Cardiac muscle cell (in vitro differentiated cells and primary cell): ENCODE measurements at places on chromosomes 11 and 22. TPM values are rescaled to one million over a fixed set of nuclear protein-coding genes. Genes with fewer than 3 reads are reported as not detected.

GRCh38 chr11:8959546-8960166 lies 4.6 kb downstream of the TMEM9B start:
- peak; percentile 91 for DNase-seq
- no peaks in the 10 kb centered on the region for H3K27me3 ChIP-seq
- peaks cover 4% of the 10 kb centered on the region for H3K36me3 ChIP-seq
- H3K4me3 ChIP-seq = no peak overlapping the region

DNA sequence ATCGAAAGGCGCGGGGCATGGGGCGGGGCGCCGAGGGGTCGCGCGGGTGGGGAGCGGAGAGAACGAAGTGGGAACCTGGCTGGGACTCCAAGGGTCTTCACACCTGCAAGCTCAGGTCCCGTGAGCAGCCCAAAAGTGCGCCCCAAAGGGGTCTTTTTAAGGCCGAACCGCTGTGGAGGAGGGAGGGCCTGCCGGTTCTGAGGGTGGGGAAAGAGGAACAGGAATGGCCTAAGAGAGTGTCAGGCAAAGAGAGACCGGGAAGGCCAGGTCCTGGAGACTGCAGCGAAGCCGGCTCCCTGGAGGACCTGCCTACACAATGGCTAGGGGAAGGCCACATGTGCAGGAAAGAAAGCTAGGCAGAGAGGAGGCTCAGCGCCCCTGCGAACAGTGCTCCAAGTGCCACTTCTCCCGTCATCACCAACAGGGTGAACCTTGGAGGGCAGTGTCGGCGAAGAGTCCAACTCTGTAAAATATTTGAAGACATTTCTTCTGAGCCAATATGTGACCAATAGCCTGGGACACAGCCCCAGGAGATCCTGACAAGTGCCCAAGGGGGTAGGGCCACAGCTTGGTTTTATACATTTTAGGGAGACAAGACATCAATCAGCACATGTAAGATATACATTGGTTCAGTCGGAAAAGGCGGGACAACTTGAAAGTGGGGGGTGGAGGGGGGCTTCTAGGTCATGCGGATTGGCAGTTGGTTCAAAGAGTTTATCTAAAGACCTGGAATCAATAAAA lies 710 bp upstream of the DGCR2 start:
- H3K27me3 ChIP-seq = no peaks in the 10 kb centered on the region
- peaks cover 7% of the 10 kb centered on the region for H3K4me1 ChIP-seq
- peak; percentile 36 for DNase-seq
- no peaks in the 10 kb centered on the region for H3K36me3 ChIP-seq

DNA sequence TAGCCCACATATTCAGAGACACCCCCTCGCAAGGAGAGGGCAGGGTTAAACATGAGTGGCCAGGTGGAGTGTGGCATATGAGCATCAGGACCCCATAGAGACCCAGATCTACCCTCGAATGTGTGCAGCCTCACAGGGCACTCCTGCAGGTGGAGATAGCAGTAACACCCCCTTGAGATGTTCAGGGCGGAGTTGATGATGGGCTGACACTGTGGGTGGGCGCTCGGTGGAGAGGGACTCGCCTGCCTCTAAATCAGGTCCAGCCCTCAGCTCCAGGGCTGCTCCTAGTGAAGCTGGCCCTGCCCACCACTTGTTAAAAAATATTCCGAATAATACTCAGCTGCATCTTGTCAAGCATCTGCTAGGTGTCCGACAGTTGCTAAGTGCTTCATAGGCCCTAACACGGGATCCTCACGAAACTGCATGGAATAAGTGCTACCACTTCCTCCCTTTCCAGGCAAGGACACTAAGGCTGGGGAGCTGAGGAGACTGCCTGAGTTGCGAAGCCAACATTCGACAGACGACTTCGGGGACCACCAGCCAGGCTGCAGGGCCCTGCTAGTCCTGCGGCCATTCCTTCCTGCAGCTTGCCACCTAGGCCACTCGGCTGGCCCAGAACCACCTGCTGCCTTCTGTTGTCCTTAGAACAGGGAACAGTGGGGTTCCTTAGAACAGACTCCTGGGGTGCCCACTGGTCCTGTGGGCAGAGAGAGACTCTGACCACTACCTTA lies 74.0 kb upstream of the WNT11 start:
- H3K36me3 ChIP-seq = no peaks in the 10 kb centered on the region
- no peak for DNase-seq
- H3K27me3 ChIP-seq = no peaks in the 10 kb centered on the region
- H3K4me1 ChIP-seq = no peaks in the 10 kb centered on the region
- no peak overlapping the region for H3K4me3 ChIP-seq

DNA sequence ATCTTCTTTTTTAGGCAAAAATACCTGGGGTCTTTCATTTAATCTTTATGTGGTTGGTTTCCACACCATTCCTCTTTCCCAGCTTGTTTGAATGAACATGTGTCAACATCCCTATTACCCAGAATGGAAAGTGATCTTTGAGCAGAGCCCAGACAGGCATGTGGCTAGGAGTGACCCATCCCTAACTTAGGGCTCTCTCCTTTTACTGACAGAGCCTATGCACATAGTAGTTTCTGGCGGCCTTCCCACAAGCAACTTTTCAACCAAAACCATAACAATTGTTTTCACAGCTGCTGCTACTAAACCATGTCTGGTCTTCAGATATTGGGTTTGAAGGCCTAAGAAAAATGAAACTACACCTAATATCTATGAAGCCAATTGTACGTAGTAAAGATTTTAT lies 107.5 kb downstream of the TENM4 start:
- H3K27me3 ChIP-seq = no peaks in the 10 kb centered on the region
- no peak overlapping the region for H3K4me3 ChIP-seq
- DNase-seq = no peak
- no peak overlapping the region for H3K27ac ChIP-seq

- no peak for DNase-seq
- H3K4me3 ChIP-seq = no peak overlapping the region
- H3K36me3 ChIP-seq = no peaks in the 10 kb centered on the region
These were observed 1178.3 kb downstream of the LRRC4C start for GRCh38 chr11:40281052-40281580.

DNA sequence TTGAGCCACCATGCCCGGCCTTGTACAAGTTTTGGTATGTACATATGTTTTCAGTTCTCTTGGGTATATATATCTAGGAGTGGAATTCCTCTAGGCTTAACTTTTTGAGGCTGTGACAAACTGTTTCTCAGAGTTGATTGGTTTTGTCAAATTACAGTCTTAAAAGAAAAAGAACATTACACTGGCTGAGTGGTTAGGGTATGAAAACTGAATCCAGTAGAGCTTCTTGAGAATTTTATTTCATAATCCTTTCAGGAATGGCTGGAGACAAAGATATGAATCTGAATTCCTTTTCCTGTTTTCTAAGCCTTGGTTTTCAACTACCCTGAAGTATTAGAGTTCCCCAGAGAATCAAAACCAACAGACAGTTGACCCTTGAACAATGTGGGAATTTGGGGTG lies 6.5 kb downstream of the METTL15 start:
- no peak overlapping the region for H3K4me3 ChIP-seq
- H3K4me1 ChIP-seq = peaks cover 9% of the 10 kb centered on the region
- H3K27ac ChIP-seq = no peak overlapping the region
- H3K27me3 ChIP-seq = no peaks in the 10 kb centered on the region

- H3K27me3 ChIP-seq = no peaks in the 10 kb centered on the region
- H3K36me3 ChIP-seq = no peaks in the 10 kb centered on the region
- H3K4me1 ChIP-seq = no peaks in the 10 kb centered on the region
- no peak overlapping the region for H3K4me3 ChIP-seq
- no peak overlapping the region for H3K27ac ChIP-seq
These were observed 40.9 kb downstream of the PANX1 start for GRCh38 chr11:94169516-94169915.

PATE4 gene
- not detected in 2 replicates for total RNA-seq

CSNK2A3 gene
- 0.85 and 1.1 TPM in 2 replicates for total RNA-seq
